ENCODE measurements at places on chromosomes 13 and 19.

- DNase-seq: no peak
Observed at GRCh38 chr13:111361046-111361872, 40.8 kb downstream of the TEX29 start.

- no peak for DNase-seq
Observed at GRCh38 chr19:39518458-39518857, 3.5 kb downstream of the SELENOV start.

- no peak for DNase-seq
Observed at GRCh38 chr13:106484537-106485193, 50.8 kb downstream of the EFNB2 start.

- no peak for DNase-seq
Observed at GRCh38 chr19:34241513-34242337, 12.6 kb upstream of the GARRE1 start.

GRCh38 chr13:44879452-44880058, 109.7 kb downstream of the NUFIP1 start:
- DNase-seq: no peak

DNA sequence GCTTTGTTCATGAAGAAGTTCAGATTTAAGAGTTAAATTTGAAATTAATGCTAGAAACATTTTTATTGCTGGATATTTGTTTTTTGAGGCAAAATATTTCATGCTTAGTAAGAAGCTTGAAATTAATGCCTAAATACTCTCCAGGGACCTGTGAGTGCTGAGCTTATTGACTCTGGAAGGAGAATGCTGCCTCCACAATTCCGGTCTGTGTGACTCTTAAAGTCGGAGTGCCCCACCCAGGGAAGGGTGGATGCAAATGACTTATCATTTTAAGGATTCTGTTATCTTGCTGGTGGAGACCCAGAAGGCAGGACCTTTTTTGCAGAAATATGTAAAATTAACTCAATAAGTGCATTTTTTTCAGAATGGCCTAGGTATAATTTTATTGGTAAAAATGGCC, 143.8 kb upstream of the RXFP2 start:
- DNase-seq: no peak

All from omental fat pad (tissue), 4 donors.